Activated CD4-positive, alpha-beta T cell treated with anti-CD3 and anti-CD28 coated beads, Interleukin-2, amount 10 ng/mL, durations not matched to agents 7 days and 5 days (primary cell): ENCODE measurements at places on chromosomes 2 and 18. TPM values are rescaled to one million over a fixed set of nuclear protein-coding genes. Genes with fewer than 3 reads are reported as not detected.

Gene EGR4
- not detected for total RNA-seq

GRCh38 chr2:42298132-42298531 lies 62.9 kb downstream of the COX7A2L start:
- no peak overlapping the region for H3K4me3 ChIP-seq
- DNase-seq: no peak
- peaks cover 73% of the 10 kb centered on the region for H3K36me3 ChIP-seq
- peak overlapping the region; percentile 89 for H3K27ac ChIP-seq
- no peaks in the 10 kb centered on the region for H3K27me3 ChIP-seq

DNA sequence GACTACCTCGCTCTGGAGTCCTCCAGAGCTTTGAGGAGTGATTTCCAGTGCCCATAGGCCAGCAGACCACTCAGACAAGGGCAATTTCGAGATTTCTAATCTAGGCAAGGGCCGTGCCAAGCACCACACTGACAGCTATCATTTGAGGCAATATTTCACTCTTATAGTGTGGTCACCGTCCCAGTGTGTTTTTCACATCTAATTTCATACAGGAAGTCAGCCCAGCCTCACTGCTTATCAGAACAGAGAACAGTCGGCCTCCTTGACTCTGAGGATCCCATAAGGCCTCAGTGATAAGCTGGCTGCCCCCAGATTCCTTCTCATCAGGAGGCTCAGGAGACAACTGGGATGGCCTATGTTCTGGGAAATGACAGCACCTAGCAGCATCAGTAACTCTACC lies 581 bp downstream of the CAPN14 start:
- H3K27me3 ChIP-seq: peaks cover 4% of the 10 kb centered on the region
- H3K4me1 ChIP-seq: peaks cover 46% of the 10 kb centered on the region
- no peak overlapping the region for H3K4me3 ChIP-seq

GRCh38 chr2:137228566-137228965 lies 463.2 kb downstream of the THSD7B start:
- H3K27ac ChIP-seq: no peak overlapping the region
- H3K36me3 ChIP-seq: no peaks in the 10 kb centered on the region
- no peak overlapping the region for H3K4me3 ChIP-seq

GRCh38 chr18:3453540-3454364 lies 3.8 kb downstream of the TGIF1 start:
- H3K27ac ChIP-seq: peak overlapping the region; percentile 97
- peaks cover 58% of the 10 kb centered on the region for H3K4me1 ChIP-seq
- H3K27me3 ChIP-seq: no peaks in the 10 kb centered on the region
- H3K4me3 ChIP-seq: peak overlapping the region; percentile 91
- peak; percentile 40 for DNase-seq
- H3K36me3 ChIP-seq: peaks cover 32% of the 10 kb centered on the region

Gene FAM117B
- total RNA-seq: 23.0 TPM

Gene EML6
- 1.2 TPM for total RNA-seq

Gene CXCR4
- total RNA-seq: 147 TPM

DNA sequence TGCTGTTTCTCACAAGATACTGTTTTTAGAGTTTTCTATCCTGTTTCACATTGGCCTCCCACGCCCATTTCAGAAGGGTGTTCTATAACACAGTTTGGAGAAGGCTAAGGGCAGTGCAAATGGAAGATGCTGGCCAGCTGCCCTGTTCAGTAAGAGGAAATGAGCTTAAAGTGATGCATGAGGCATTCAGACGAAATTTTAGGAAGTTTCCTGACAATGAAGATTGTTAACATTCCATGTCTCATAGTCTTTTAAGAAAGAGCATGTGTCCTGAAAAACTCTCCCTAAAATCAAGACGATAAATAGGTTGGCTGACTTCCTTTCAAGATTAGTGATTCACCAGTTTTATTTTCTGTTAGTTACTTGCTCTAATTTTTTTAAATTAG lies 484.2 kb upstream of the NRP2 start:
- no peak for DNase-seq
- H3K27me3 ChIP-seq: no peaks in the 10 kb centered on the region
- no peak overlapping the region for H3K4me3 ChIP-seq

DNA sequence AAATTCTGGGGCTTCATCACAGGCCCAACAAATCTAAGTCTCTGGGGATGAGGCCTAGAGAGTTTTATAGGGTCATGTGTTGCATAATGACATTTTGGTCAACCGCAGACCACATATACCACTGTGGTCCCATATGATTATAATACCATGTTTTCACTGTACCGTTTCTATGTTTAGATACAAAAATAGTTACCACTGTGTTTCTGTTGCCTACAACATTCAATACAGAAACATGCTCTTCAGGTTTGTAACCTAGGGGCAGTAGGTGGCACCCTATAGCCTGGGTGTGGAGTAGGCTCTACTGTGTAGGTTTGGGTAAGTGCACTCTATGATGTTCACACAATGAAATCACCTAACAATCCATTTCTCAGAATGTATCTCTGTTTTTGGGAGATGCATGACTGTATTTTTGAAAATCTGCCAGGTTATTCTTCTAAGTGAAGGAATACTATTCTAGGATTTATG lies 485.2 kb downstream of the PTPRM start:
- H3K27ac ChIP-seq: no peak overlapping the region
- peaks cover 2% of the 10 kb centered on the region for H3K27me3 ChIP-seq
- H3K4me1 ChIP-seq: peaks cover 10% of the 10 kb centered on the region
- no peaks in the 10 kb centered on the region for H3K36me3 ChIP-seq

DNA sequence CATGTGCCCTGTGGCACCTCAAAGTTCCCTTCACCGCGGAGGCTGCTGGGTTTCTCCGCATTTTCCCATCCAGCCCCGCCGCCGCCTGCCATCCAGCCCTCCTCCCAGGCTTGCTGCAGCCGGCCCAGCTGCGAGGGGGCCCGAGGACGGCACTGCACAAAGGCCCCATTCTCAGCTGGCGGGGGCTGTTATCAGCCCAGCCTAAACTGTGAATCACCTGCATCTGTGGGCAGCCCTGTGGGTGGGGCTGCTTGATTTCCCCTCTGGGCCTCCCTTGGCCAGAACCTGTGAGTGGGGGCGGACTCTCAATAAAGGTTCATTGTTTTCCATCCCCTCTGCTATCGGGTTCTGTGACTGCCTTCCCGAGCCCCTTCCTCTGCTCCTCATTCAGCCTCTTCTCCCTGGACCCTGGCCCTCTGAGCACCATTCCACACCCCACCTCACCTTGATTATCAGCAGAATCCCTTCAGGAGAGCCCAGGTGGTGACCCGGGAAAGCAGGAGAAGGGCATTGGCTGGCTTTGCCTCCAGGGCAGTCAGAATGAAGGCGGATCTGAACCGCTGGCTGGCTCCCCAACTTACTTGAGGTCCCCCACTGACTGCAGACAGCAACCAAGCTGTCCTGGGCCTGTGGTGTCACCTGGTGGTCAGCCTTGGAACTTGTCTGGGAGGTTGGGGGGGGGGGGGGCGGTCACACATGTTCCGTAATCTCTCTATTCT lies 204.5 kb downstream of the ZFP36L2 start:
- no peak for DNase-seq
- H3K27me3 ChIP-seq: no peaks in the 10 kb centered on the region
- H3K27ac ChIP-seq: no peak overlapping the region
- peaks cover 8% of the 10 kb centered on the region for H3K4me1 ChIP-seq
- no peak overlapping the region for H3K4me3 ChIP-seq
- H3K36me3 ChIP-seq: peaks cover 3% of the 10 kb centered on the region

Gene GPAT2
- total RNA-seq: 3.3 TPM

- no peaks in the 10 kb centered on the region for H3K27me3 ChIP-seq
- H3K36me3 ChIP-seq: no peaks in the 10 kb centered on the region
- H3K4me3 ChIP-seq: no peak overlapping the region
These were observed 950 bp downstream of the KLHL30 start for GRCh38 chr2:238139196-238140039.

GRCh38 chr2:27959496-27959895 lies 69.0 kb downstream of the BABAM2 start:
- peak overlapping the region; percentile 84 for H3K27ac ChIP-seq
- no peaks in the 10 kb centered on the region for H3K27me3 ChIP-seq
- H3K36me3 ChIP-seq: peaks cover 31% of the 10 kb centered on the region
- peaks cover 75% of the 10 kb centered on the region for H3K4me1 ChIP-seq
- no peak overlapping the region for H3K4me3 ChIP-seq

Gene ITPRIPL1
- total RNA-seq: 39.2 TPM

Gene TNFAIP6
- not detected for total RNA-seq

DNA sequence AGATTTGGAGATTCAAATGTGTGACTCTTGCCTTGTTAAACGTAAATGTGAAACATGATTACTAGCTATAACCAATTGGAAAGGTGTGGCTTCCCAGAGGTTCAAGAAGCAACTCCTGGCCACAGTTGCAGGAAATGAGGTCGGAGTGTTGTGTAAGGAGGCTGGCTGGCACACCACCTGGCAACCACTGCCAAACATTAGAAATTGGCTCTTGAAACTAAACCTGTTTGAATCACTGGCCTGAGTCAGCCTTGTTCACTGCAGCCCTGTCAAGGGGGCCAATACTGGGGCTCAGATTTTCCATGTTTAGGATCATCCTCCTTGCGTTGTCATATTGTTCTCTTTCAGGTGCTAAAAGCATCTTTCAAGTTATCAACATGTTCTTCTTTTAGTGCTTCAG lies 206.3 kb downstream of the ARL6IP6 start:
- no peak overlapping the region for H3K4me3 ChIP-seq
- no peaks in the 10 kb centered on the region for H3K27me3 ChIP-seq

Gene FOXD4L1
- 0.15 TPM for total RNA-seq

DNA sequence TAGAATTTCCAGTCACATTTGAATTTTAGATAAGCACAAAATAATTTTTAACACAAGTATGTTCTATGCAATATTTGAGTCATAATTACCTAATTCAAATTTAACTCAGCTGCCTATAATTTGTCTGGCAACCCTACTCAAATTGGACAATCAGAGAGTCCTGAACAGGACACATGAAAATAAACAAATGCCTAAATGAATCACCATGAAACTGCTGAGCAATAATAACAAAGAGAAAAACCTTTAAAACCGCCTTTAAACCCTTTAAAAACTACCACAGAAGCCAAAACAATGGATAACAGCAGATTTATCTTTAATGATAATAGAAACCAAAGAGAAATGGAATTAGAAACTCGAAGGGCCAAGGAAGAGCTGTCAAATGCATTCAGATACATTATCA lies 39.5 kb downstream of the ARL4C start:
- no peaks in the 10 kb centered on the region for H3K27me3 ChIP-seq
- H3K4me3 ChIP-seq: no peak overlapping the region
- no peak for DNase-seq
- peaks cover 75% of the 10 kb centered on the region for H3K4me1 ChIP-seq
- H3K36me3 ChIP-seq: peaks cover 66% of the 10 kb centered on the region
- H3K27ac ChIP-seq: no peak overlapping the region

DNA sequence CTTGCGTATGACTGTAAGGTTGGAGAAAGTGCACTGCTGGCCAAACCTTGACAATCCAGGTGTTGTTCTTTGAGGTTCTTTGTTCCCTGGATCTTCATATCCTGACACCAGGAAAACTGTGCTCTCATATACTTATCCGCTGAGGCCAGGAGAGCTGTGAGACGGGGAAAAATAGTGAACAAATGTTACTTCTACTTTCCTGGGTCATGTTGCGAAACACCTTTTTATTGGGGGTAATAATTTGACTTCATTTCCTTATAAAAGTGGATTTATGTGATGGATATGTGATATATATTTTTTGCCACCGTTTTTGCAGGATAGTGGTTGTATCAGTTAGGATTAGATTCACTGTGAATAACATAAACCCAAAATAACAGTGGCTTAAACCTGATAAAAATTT lies 336.1 kb downstream of the OSR1 start:
- H3K27ac ChIP-seq: no peak overlapping the region
- no peaks in the 10 kb centered on the region for H3K4me1 ChIP-seq
- no peak for DNase-seq

GRCh38 chr18:62870643-62871042 lies 155.3 kb downstream of the PHLPP1 start:
- no peaks in the 10 kb centered on the region for H3K36me3 ChIP-seq
- no peak for DNase-seq
- H3K27ac ChIP-seq: no peak overlapping the region
- no peak overlapping the region for H3K4me3 ChIP-seq

GRCh38 chr2:234996069-234996940 lies 44.5 kb downstream of the SH3BP4 start:
- DNase-seq: no peak
- peaks cover 14% of the 10 kb centered on the region for H3K27me3 ChIP-seq
- no peaks in the 10 kb centered on the region for H3K4me1 ChIP-seq
- no peak overlapping the region for H3K4me3 ChIP-seq

Gene CFAP65
- not detected for total RNA-seq

Gene ASXL2
- total RNA-seq: 39.3 TPM

GRCh38 chr18:12554796-12555388 lies 103.0 kb downstream of the SPIRE1 start:
- H3K4me3 ChIP-seq: no peak overlapping the region
- no peaks in the 10 kb centered on the region for H3K36me3 ChIP-seq
- no peaks in the 10 kb centered on the region for H3K4me1 ChIP-seq
- H3K27me3 ChIP-seq: peaks cover 5% of the 10 kb centered on the region
- no peak overlapping the region for H3K27ac ChIP-seq
- DNase-seq: no peak

GRCh38 chr2:30457296-30457695 lies 10.2 kb downstream of the LCLAT1 start:
- H3K4me3 ChIP-seq: no peak overlapping the region
- peaks cover 13% of the 10 kb centered on the region for H3K4me1 ChIP-seq
- H3K36me3 ChIP-seq: peaks cover 22% of the 10 kb centered on the region
- no peak for DNase-seq
- no peaks in the 10 kb centered on the region for H3K27me3 ChIP-seq

GRCh38 chr2:76763276-76763675 lies 758.9 kb downstream of the LRRTM4 start:
- no peaks in the 10 kb centered on the region for H3K36me3 ChIP-seq
- DNase-seq: no peak
- no peaks in the 10 kb centered on the region for H3K27me3 ChIP-seq

DNA sequence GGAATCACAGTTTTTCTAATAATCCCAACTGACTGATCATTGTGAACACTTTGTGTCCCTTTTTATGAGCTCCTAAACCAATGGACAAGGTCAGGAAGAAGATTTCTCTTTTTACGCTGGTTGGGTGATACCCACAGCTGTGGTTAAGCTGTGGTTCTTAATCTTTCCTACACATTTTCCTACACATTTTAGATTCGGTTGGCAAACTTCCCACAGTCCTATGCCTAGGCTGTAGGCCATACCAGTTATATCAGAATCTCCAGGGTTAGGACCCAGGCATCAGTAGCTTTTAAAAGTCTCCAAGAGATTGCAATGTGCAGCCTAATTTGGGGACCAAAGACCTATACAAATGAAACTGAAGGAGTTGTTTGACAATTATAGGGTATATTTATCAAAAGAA lies 203.0 kb downstream of the SP3 start:
- H3K4me1 ChIP-seq: no peaks in the 10 kb centered on the region
- H3K27ac ChIP-seq: no peak overlapping the region
- H3K4me3 ChIP-seq: no peak overlapping the region
- H3K36me3 ChIP-seq: no peaks in the 10 kb centered on the region
- peaks cover 15% of the 10 kb centered on the region for H3K27me3 ChIP-seq
